ENCODE measurements at places on chromosomes 2 and 18.

- no peak for DNase-seq
These were observed 215.7 kb downstream of the SLC4A10 start for GRCh38 chr2:161839926-161840325.

- DNase-seq: no peak
These were observed 236.6 kb upstream of the NOL4 start for GRCh38 chr18:34461266-34461665.

GRCh38 chr2:105744909-105745853 is at the start of gene NCK2:
Gene NCK2 (plus strand): TSS chr2:105744912. CDS start chr2:105855064, 110,152 bp downstream.
- no peak for DNase-seq

DNA sequence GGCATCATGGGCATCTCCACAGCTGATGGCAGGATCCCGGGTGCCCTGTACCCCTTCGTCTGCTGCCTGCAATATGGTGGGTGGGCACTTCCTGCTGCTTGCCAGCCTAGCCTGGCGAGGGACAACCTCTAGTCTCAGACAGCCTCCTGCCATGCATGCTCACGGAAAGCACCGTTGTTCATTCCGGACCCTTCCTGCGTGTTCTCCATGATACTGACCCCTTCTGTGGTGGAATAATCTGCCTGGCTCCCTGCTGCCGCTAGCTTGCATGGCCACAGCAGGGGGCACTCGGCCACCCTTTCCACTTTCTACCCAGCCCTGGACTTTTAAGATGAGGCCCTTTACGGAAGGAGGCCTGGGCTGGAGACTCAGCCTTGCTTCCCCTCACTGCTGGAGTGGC is 12.0 kb downstream of the PCARE start:
- DNase-seq: no peak

DNA sequence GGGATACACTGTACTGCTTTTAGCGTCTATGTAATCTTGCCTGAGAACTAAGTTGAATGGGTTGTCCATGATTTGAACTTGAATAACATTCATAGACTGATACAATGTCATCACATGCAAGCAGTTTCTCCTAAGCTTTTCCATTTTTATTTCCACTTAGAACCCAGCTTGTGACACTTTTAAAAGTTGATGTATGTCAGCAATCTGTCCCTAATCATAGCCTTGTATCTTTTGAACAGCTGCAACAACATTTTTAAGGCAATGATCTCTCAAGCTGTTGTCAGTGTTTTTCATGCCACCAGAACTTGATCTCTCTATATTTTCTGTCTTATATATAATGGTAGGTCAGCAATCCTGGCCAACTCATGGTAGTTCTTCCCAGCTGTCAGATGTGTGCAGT is 185.0 kb downstream of the DOK6 start:
- DNase-seq: no peak
